Jurkat, Clone E6-1 (cell line): ENCODE measurements at places on chromosomes 3 and 15.

DNA sequence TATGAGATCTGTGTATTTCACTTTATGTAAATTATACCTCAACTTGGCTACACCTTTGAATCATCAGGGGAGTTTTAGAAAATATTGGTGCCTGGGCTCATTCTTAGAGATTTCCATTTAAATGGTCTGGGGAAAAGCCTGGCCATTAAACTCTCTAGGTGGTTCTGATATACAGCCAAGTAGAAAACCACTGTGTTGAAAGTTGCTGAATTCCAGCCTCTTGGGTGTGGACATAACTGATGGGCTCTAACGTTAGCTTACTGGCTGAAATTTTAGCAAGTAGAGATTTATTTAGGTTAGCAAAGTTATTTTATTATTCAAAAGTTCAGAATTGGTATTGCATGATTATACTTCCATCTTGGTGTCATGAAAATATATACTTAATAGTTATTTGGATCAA is 84.1 kb downstream of the ATG7 start:
- no peak for DNase-seq

- DNase-seq: no peak
These were observed 332.2 kb upstream of the GOLIM4 start for GRCh38 chr3:168427835-168428475.

GRCh38 chr15:90845201-90845949 is 23.0 kb upstream of the FURIN start:
- DNase-seq: no peak

- no peak for DNase-seq
These were observed 219.0 kb downstream of the VGLL3 start for GRCh38 chr3:86771741-86772512.

- DNase-seq: no peak
These were observed 5.6 kb downstream of the SCAMP2 start for GRCh38 chr15:74867466-74868038.

DNA sequence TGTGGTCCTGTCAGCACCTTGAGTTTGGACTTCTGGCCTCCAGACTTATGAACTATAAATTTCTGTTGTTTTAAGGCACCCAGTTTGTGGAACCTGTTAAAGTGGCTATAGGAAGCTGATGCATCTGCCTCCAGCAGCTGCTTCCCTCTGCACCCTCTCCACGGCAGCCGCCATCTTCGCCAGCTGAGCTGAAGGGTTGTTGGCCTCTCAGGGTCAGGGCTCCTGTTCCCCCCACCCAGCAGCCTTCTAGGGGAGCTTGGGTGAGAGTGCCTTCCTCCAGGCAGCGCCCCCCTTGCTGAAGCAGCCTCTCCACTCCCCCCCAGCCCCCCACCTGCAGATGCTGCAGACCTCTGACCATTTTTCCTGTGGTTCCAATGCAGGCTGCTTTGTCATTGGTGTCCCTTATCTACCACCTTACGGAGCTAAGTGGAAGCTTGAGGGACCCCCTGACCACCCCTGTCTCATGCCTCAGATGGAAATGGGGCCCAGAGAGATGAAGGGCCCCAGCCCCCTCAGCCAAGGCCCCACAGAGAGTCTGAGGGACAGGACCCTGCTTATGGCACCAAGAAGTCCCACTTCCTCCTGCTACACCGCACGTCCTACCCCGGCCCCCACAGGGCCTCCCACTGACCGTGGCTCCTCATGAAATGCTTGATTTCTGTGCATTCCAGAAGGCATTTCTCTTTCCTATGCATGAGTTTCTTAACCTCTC is 61.4 kb upstream of the TLE3 start:
- no peak for DNase-seq

GRCh38 chr3:43709022-43709421 is 18.3 kb downstream of the ABHD5 start:
- no peak for DNase-seq

DNA sequence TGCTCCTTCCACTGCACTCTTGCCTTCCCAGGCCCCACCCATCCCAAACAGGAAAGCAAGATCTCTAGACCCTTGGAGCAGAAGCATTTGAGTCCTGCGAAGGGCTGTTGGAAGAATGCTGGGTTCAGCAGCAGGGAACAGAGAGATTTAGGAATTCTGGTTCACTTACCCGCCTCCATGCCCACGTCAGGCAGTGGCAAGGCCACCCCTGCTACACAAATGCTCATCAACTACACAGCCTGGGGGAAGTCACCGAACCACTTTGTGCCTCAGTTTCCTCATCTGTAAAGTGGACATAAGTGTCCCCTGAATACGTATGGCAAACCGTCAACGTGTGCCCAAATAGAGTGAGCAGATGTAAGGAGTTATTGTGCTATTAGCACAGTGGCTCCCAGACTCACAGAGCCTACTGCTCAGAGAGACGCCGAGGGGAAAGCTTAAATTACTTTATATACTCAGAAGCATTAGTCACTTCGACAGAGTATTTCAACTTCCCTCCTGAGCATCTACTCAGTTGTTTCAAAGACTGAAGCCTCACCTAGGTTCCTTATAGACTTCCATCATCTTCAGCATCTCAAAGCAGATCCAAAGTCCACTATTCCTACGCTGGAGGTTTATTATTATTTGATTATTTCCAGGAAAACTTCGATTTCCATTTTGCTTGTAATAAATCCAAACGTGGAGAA is 905 bp downstream of the HOMER2 start:
- no peak for DNase-seq

DNA sequence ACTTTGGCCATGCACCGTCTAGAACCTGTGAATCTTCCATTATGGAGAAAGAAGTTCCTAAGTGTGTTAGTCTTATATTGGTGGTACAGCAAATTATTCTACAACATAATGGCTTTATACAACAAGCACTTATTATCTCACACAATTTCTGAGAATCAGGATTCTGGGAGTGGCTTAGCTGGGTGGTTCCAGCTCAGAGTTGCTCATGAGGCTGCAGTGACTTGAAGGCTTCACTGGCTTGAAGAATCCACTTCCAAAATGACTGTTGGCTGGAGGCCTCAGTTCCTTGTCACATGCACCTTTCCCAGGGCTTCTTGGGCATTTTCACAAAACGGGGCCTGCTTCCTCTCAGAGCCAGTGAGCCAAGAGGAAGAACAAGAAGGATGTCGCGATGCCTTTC is 82.3 kb upstream of the RNF7 start:
- no peak for DNase-seq

DNA sequence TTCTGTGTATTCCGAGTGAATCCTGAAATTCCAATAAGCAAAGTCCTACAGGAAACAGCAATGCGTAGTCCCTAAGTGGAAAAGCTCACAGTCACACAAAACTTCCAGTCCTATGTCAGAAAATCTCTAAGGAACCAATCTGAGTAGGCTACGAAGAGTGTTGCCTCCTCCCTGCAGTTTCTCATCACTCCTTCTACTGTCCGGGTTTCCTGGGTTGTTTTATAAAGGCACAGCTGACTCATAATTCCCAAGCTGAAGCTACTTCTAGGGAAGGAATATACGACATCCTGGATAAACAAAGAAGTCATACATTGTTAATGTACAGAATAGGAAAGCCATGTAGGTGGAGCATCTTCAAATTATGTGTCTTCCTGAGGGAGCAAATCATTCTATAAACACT is 65.7 kb upstream of the RGMA start:
- DNase-seq: no peak

DNA sequence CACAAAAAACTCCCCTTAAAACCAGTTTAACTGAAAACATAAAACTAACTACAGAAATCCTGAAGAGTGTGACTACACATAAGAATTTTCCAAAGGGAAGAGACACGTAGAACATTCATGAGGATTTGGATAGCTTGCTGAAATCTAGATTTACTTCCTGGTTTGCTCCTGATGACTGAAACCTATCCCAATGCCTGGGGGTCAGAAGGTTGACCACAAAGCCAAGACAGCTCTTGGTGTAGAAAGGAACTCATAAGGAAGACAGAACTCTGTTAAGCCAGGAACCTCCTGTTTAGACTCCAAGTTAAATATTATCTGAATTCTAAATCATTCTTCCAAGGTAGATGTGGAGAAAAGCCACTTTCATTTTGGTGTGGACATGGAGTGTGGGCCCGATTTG is 92.8 kb downstream of the TFG start:
- DNase-seq: no peak

- no peak for DNase-seq
These were observed 36.7 kb downstream of the SYN2 start for GRCh38 chr3:12040902-12041301.

GRCh38 chr3:113105093-113105449 is 106.3 kb upstream of the BOC start:
- no peak for DNase-seq

DNA sequence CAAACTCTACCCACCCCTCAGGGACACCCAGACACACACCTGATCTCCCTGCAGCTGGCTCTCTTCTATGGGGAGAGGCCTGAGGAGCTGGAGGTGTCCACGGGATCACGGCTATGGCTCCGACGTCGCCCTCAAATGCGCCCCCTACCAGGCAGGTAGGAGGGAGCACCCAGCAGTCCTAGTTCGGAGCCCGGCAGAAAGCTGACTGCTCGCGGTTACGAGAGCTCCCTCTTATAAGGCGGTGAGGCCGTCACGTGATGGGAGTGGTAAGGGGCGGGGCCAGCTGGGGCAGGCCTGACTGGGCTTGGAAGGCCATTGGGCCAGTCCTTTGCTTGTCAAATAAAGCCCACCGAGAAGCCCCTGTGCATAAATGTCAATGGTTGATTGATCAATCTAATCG is at the start of gene PRR20G:
PRR20G (minus strand) TSS at position 207 of the 400 bp plus-strand sequence. CDS start 681 bp downstream, outside the sequence.
- DNase-seq: no peak

DNA sequence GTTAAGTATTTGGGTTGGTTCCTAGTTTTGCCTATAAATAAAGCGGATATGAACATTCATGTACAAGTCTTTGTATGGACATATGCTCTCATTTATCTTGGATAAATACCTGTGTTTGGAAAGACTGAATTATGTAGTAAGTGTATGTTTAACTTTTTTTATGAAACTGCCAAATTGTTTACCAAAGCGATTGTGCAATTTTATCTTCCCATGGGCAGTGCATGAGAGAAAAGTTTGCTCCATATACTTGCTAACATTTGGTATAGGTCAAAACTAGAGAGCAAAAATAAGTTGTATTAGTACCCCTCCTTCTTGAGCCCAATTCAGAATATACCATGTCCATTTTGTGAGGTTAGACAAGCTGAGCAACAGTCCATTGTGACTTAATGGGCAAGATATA is 502.6 kb downstream of the SQOR start:
- DNase-seq: no peak

- DNase-seq: no peak
These were observed 153.4 kb downstream of the LMLN start for GRCh38 chr3:198113206-198114053.

- DNase-seq: no peak
These were observed 107.9 kb downstream of the MEIS2 start for GRCh38 chr15:36992454-36992853.

DNA sequence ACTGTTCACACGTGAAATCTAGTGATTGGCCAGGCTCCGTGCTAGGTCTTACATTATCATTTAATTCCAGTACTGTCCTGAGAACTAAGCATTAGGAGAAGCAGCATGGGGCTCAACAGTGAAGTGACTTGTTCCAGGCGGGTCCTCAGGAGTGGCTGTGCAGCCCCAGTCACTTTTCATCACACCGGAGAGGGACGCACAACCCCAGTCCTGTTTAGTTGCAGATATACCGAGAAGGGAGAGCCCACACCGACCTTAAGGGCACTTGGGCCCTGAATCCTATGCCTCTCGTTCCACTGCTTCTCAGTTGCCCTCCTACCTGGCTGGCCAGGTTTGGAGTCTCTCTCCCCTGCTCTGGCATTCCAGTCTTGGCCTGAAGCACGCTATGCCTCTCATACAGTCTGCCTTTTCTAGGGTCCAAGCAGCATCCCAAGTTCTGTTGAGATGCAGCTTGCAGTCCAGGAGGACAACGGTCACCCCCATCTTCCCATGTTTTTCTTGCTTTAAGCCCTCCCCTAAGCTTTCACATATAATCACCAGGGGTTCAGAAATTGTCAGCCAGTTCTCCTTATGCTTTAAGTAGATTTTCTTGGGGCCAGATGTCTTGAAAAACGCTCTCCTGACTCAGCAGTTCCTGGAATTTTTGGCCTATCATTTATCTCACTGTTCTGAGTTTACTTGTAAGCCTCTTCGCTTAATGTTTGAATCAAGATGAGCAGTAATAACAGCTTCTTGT is 10.1 kb downstream of the FAM131A start:
- DNase-seq: no peak

DNA sequence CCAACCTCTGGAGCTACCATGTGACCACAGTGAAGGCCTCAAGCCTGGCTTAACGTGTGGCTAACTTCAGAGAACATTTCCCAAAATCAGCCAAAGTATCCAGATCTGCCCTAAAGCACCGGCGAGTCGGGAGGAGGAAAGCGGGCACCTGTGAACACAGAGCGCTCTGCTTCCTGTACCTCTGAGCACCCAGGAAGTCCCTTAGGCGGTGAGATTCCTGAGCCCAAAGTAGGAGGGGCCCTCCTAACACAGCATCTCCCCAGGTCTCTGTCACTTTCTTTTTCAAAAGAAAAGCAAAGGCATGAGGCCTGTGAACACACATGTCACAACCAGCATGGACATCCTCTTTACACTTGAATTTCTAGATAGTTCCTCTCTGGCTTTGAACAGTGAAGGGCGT is 944 bp upstream of the EIF4E3 start:
- DNase-seq: no peak

DNA sequence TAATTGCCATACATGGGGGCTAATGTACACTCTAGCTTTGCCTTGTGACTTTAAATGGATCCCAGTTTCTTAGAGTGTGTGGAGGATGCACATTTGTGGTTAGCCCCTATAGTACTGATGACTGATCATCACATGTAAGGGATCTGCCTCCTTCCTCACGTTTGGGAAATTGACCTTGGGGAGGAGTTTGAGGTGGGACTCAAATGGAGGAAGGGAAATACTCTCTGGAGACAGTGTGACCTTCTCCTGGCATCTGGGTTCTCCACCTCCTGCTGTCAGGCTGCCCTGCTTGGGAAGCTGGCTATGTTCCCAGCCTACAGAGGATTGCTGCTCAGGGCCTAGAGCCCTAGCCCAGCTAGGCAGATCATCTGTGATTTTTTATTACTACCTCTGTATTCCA is 48.7 kb downstream of the PPM1L start:
- DNase-seq: no peak

DNA sequence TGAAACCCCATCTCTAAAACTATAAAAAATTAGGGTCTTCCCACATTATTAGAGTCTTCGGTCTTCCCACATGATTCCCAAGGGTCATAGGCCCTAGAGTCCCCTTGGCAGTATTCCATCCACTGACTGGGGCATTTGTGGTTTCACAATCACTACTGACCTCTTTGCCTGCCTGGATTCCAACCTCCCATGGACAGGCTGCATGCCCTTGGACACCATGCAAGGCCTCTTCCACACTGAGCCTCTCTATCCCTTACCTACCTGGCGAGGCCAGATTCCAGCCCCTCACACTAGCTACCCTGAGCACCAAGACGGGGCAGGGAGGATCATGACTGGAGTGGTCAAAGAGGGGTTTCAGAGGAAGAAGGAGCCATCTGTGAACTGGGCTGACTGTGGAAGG is 64.4 kb downstream of the SRGAP3 start:
- no peak for DNase-seq

GRCh38 chr3:126546549-126547239 is 12.0 kb downstream of the C3orf22 start:
- no peak for DNase-seq
